ENCODE measurements at places on chromosomes 12 and 14.

GRCh38 chr14:52873694-52874093 lies 77.2 kb downstream of the FERMT2 start:
- no peak for DNase-seq

- no peak for DNase-seq
Measured at GRCh38 chr12:118059341-118060191, 1.4 kb downstream of the WSB2 start.

- DNase-seq: no peak
Measured at GRCh38 chr12:117695956-117696355, 272.8 kb downstream of the KSR2 start.

GRCh38 chr12:85016413-85016812 lies 19.7 kb downstream of the TSPAN19 start:
- DNase-seq: no peak

DNA sequence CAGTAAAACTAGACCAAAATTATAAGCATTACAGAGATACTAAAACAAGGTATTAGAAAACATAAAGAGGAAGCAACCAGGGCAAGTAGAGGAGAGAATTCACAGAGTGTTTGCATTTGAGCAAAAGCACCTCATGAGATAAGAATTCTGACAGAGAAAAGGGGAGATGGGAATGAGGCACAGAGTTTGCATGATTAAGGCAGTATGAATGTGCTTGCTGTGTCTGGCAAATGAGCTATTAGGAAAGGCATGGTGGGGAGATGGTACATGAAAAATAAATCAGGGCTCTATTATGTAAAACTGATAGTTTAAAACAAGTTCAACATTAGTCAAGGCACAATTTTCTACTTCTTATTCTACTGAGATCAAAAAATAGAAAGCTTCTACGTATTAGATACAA lies 23.1 kb downstream of the GARIN6 start:
- no peak for DNase-seq

DNA sequence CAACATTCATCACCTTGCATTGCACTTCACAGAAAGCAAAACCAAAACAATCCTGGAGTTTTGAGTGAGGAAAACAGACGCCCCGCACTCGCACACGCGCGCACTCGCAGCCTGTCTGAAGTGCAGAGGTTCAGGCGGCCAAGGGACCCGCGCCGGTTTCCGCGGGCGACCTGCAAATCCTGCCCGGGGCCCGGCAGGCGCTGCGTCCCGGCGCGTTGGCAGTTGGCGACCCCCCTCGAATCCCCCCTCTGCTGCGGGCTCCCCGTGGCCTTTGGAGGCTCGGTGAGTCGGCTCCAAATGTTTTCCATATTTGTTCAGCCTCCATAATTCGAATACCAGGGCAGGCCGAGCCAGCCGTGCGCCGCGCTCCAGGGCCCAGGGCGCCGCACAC lies at the start of gene SSPN:
Gene SSPN, plus strand, starts transcription at position 324 of the 391 bp plus-strand sequence. CDS start 100 bp downstream, outside the sequence.
- no peak for DNase-seq

DNA sequence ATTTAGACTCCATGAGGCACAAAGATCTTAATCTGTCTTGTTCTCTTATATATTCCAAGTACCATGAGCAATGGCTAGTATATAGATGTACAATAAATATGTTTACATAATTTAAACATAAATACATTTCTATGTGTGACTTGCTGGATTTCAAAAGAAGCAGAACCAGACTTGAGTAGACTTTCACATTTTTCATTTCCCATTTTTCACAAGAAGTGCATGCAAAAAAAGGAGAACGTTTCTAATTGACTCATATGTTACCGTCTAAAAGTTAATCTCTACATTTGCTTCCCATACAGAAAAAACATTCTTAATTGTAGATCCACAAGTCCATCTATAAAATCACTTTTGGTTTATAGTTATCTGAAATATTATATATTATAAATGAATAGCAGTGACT lies 256.5 kb upstream of the USP15 start:
- DNase-seq: no peak

DNA sequence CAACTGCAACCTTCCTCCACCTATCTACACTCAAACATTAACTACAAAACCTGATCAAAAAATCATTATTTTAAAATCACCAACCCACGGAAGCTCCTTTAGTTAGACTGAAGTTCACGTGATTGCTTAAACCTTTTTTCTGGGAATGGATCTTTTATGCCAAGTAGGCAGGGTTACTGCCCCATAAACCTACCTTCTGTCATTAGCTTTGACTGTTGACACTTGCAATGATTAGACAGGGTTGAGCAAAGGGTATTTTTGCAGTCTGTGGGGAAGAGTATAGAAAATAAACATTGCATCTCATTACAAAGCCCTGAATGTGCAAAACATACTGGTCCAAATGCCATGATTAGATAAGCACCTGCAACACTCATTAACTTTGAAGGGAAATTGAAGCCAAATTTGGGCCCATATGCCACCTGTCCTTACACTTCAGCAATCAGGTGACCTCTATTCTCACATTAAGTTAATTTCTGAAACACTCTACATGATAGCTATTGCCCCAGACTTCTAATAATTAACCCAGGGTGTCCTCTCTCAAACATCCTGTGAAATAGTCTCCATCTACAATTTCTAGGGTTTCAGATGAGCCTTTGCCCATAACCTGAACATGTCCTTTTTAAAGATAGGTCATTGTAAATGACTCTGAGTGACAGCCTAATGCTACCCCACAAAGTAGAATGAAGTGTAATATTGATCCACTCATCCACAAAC lies 156.0 kb upstream of the PLEKHG7 start:
- no peak for DNase-seq

DNA sequence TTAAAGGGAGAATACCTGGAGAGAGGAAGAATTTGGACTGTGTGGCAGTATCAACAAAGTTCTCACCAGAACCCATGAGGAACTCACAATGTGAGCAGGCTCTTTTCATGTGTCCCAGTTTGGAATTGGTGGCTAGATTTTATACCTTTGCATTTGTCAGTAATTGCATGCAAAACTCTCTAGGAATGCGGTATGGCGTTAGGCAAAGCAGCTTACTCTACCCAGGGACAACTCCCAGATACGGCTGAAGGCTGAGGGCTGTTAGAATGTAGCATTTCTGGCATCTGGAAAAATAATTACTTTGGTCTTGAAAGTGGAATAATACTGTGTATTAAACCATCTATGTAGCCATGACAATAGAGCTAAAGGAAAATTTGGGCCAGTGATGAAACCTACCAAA lies 635.5 kb downstream of the SLC16A7 start:
- no peak for DNase-seq

DNA sequence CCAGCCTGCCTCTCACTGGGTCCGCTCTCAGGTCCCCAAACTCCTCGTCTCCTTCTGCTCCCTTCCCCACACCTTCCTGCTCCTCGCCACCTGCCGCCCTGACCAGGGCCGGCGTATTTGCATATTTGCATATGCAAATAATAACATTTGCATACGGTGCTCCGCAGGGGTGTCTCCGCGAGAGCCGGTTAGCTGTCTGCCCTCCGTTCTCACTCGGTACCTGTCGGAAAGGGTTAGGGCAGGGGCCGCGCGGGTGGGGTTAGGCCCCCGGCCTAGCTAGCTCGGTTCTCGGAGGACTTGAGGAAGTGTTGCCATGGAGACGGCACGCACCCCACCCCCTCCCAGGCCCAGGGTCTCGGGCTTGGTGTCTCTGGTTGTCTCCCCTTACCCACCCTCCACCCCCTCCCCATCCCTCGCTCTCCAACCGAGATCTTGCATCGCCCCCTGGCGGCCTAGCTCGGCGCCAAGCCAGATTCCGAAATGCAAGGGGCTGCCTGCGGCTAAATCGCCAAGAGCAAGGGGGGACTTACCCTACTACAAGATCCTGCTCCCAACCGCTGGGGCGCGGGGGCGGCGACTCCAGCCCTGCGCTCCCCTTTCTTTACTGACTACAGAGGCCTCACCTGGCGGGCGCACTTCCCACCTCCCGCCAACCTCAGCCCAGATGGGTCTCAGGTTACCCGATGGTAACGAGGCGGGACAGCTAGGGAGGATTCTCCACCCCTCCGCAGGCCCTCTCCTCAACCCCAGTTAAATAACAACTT lies 8.1 kb downstream of the STAC3 start:
- peak; percentile 77 for DNase-seq

GRCh38 chr14:104795781-104796686 lies 486 bp upstream of the AKT1 start:
- peak; percentile 91 for DNase-seq

DNA sequence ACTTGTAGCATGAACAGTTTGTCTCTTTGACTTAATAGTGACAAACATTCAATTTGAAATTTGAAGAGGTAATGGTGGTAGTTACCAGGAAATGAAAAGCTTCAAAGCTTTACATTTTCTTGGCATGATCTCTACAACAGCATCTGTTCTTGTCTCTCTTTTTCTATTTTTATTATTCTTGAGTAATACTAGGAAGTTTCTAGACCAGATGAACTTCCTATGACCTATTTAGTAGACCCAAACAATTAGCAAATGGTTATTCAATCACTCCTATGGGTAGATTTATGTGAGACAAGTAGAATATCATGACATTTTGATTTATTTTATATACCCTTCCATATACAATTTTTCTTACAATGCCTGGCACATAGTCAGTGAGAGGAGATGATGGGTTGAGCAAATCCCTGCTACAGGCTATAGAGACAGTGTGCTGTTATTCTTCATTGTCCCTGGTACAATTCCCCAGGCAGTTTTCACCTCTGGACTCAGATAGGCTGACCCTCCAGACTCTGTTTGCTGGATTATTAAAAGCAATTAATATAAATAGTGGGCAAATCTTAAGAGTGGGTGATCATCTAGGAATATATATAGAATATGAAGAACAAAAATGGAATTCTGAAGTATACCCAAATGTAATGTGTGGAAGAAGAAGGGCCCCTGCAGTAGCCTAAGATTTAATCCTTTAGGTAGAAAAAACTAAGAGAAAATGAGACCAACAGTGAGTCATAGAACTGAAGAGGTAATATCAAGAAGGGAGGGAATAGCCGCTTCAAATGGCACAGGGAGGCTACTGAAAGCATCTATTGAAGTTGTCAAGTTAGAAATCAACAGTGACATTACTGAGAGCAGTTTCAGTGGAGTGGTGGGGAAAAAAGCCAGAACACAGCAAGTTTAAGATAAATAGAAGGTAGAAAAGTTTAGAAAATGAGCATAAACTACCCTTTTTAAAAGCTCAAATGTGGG lies 512.0 kb downstream of the FOXG1 start:
- DNase-seq: no peak

DNA sequence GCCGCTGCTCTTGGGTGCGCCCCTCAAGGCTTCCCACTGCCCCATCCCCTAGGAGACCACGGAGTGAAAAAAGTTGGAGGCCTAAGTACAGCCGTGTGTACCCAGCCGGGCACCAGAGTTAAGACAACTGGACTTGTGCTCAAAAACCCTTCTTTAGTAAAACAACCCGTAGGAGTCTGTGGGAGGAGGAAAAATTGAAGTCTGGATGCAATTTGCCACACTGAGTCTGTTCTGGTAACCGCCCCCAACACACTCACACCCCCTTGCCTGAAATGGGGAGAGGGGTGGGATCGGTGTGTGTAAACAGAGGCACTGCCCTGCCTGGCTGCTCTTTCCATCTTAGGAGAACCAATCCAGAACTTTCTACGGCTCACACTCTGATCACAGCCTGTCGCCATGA lies 41.7 kb downstream of the DPF3 start:
- no peak for DNase-seq

Data from GM12892 (cell line).